ENCODE measurements at places on chromosomes 16 and 17.

- no peak for DNase-seq
Observed at GRCh38 chr17:78844301-78845005, 3.8 kb upstream of the USP36 start.

- DNase-seq = no peak
Observed at GRCh38 chr17:5789528-5789927, 205.2 kb upstream of the NLRP1 start.

GRCh38 chr17:31095236-31096105 lies 694 bp downstream of the NF1 start:
- no peak for DNase-seq

- DNase-seq = no peak
Observed at GRCh38 chr17:49132317-49132698, 261 bp upstream of the B4GALNT2 start.

GRCh38 chr16:8620535-8620934 lies 963 bp upstream of the METTL22 start:
- DNase-seq = no peak

DNA sequence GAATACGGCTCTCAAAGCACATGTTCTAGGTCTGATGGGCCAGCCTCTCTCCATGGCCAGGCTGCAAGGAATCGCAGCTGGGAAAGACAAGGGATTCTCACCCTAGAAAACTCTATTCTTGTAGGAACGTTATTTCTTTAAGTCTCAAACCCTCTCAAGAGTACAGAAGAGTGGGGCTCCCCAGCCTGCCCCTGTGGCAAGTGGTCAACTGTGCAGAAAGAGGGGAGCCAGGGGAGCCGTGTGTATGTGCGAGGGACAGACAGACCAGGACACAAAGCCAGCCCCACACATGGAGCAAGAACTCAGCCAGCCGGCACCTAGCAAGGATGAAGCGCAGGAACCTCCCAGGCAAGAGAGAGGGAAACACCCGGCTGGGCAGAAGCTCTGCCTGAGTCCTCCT lies 16.4 kb downstream of the KIFC3 start:
- DNase-seq = no peak

- DNase-seq = no peak
Observed at GRCh38 chr17:78341559-78342448, 18.1 kb downstream of the SOCS3 start.

DNA sequence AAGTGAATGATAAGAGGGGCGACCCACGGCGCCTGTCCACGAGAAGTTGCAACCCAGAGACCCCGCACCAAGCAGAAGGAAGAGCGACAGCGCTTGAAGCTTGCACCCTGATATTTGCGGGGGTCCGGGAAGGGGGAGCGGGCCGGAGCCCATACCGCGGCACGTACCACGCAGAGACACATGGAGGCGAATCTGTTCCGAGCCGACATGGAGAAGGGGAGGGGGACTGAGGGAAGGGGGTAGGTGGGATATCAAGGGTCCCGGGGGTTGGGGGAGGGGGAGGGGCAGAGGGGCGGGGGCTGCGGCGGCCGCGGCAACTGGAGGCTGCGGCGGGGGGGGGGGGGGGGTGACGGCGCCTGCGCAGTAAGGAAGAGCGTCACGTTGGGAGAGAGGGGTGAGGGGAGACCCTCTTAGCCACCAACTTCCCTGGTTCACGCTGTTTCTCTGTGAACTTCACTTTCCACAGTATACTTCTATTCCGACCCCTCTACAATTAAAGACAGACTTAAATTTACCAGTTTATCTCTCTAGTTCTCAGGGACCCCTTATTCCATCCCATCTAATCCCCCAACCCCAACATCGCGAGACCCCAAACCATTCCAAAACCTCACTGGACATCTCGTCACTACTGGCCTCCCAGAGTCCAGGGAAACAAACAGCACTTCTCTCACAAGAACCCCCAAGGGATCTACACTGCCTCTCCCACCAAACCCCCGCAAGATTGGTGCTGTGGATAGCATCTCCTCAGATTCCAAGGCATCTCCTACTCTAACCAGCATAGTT lies 8.0 kb downstream of the DLG4 start:
- no peak for DNase-seq

GRCh38 chr16:65660390-65660789 lies 538.5 kb upstream of the CDH11 start:
- DNase-seq = no peak

GRCh38 chr17:61414141-61414935 lies 14.7 kb downstream of the TBX2 start:
- DNase-seq = no peak

DNA sequence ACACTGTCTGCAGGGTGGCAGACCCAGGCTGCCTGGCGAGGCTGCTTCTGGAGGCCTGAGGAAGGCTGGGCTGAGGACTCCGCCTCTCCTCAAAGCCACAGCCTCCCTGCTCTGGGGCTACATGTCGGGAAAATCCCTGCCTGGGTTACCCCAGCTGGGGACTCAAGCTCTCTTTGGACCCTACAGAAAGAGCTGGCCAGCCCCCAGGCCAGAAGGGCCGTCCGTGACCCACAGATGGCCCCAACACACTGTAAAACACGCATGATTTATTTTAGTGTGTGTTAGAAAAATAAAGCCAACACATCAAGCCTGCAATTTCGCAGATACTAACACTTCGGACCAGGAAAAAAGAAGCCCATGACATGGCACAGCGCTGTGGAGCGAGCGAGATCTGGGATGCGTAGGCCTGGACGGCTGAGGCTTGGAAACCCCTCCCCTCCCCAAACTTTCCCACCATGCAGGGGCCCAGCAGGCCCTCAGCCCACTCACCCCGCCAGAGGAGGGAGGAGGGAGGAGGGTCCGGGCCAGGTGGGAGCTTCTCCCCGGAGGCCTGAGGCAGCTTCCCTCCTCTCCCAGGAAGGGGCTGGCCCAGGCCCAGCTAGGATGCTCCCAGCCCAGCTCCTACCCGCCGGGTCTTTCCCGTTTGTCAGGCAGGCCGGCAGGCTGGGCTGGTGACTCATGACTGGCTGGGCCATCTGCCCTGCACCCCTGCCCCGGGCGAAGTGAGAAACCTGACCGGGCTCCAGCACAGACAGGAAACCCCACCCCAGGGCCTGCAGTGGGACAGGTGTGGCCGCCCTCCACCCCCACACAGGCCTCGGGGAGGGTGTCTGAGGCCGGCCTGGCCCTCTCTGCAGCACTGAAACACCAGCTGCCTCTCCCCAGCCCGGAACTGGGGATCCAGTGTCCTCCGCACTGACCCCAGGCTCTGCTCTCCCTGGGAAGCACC lies 34.1 kb upstream of the SLC38A10 start:
- DNase-seq = peak; percentile 85

- no peak for DNase-seq
Observed at GRCh38 chr17:6753546-6753945, 2.3 kb upstream of the XAF1 start.

GRCh38 chr16:69848637-69849545 lies 86.8 kb downstream of the WWP2 start:
- no peak for DNase-seq

GRCh38 chr17:77209330-77209748 lies 68.6 kb downstream of the SEC14L1 start:
- no peak for DNase-seq

DNA sequence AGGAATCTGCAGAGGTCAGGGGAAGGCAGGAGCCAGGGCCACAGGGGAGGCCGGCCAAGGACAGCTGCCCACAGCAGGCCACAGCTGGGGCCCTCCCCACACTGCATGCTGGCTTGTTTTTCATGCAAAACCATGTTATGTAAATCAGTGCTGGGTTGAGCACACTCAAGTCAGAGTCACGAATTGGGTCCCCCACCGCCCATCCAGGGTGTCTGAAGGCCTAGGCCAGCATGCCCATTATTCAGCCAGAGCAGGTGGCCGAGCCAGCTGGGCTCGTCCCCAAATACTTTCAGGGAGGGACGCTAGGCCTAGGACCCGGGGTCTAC lies 51.2 kb upstream of the TOB1 start:
- DNase-seq = no peak

- no peak for DNase-seq
Observed at GRCh38 chr17:32239456-32239855, 26.2 kb upstream of the RHBDL3 start.

GRCh38 chr17:64040206-64040605 lies 19.8 kb upstream of the ICAM2 start:
- no peak for DNase-seq

DNA sequence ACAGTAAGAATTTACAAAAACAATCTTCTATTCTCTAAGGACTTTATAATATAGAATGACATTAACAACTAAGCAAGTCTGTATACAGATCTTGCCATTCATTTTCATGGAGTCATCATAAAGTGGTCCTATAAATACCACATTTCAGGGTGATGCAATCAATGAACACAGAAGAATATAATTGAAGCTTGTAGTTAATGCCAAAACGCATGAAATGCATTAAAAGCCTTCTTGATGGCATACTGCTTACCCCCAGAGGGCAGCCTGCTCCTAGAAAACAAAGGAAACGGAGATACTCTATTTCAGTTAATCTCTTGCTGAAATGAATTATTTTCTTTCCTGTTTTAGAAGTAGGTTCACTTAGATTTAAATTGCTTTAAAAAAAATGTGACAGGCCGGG lies 45.2 kb upstream of the STAC2 start:
- DNase-seq = peak; percentile 65

DNA sequence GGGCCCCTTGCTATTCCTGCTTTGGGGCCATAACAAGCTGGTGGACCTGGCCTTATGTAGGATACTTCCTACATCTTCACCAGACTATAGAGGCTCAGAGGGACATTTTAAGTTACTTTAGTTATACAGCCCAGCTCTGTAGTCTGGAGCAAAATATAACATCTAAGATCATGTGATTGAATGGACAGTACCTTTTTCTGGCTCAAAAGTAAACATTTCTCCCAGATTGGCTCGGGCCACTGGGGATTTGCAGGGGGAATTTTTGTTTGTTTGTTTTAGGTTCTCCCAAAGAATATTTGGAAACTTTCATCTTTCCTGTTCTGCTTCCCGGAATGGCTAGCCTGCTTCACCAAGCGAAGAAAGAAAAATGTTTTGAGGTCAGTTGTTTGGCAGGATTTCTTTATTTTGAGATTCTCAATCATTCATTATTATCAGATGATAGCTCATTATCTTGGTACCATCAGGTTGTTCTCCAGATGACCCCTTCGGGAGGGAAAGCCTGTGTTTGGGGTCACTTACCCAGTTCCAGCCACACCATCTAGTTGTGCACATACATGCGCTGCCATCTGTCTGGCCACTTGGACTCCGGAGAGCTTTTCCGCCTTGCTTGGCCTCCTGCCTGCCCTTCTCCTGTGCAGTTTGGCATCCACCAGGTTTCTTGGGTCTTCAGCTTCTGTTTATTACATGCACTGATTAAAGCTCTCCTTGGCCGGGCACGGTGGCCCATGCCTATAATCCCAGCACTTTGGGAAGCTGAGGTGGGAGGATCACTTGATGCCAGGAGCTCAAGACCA lies 17.2 kb downstream of the IQCK start:
- no peak for DNase-seq

DNA sequence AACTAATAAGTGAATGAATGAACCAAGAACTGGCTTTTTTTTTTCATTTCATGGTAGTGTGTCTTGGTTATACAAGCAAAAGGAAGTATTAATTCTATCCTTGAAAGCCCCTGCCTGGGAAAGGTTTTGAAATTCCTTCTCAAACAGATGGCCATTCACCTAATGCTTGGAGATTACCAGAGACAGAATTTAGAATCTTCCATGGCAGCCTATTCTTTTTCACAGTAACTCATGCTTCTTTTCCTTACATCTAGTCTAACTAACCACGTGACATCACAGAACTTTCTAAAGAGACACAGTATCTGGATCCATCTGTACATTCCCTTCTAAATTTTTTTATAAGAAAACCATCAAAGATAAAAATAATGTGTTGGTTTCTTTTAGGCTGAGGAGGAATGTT lies 151.6 kb downstream of the FTO start:
- no peak for DNase-seq

- DNase-seq = no peak
Observed at GRCh38 chr17:40818343-40818732, 4.1 kb downstream of the KRT10 start.

DNA sequence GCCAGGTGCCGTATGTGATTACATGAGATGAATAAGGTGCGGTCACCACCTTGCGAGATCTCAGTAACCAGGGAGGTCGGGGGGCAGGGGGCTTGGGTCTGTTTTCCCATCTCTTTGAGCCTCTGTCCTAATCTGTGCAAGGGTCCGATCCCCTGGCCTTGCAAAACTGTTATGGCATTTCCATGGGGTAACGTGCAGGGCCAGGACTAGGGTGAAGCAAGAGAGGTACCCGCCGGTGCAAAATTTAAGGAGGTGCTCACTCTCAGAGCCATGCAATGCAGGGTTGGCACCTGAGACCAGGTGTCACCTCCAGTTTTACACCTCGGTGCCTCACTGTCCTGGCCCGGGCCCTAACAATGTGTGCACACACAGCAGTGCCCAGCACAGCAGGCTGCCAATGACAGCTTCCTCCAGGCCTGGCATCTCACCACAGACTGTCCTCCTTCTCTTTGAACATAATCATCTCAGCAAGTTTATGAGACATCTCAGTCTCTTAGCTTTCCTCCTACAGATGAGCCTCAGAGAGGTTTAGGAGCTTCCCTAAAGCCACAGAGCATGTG lies 43.6 kb downstream of the C16orf95 start:
- no peak for DNase-seq

- DNase-seq = no peak
Observed at GRCh38 chr16:12321311-12321842, 344.8 kb downstream of the SNX29 start.

DNA sequence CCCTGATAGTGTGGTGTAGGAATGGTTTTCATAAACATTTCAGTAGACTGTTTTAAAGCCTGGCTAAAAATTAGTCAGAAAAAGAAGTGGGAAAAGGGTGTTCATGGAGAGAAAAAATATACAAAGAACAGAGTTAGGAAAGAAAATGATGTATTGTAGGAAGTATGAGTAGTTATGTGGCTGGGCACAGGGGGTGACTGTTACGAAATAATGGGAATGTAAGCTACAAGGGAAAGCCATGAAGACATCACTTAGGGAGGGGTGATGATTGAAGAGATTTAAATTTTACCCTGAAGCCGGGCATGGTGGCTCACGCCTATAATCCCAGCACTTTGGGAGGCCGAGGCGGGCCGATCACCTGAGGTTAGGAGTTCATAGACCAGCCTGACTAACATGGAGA lies 55.3 kb downstream of the NUP88 start:
- no peak for DNase-seq

- no peak for DNase-seq
Observed at GRCh38 chr17:66455060-66455459, 152.6 kb downstream of the PRKCA start.

GRCh38 chr17:76004750-76005262 lies 4.2 kb downstream of the CDK3 start:
- DNase-seq = no peak

GRCh38 chr17:6124856-6125255 lies 54.7 kb downstream of the WSCD1 start:
- DNase-seq = no peak

GRCh38 chr16:721765-722540 lies 1.0 kb downstream of the ANTKMT start:
- DNase-seq = no peak

DNA sequence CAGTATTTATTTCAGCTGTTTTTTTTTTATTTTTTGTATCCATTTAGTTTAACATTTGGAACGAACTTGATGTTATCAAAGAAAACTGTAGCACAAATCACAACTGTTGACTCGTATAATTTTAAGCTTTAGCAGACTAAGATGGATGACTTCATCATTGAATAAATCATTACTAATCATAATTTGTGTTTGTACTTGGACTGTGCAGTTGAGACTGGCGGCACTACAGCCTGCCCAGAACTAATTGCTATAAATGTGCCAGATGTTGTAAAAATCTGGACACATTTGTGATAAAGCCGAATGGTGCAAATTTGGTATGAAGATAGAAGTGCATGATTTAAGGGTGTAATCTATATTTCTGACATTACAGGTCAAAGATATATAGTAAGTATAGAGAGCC lies 897.7 kb upstream of the CDH8 start:
- DNase-seq = no peak

All from COLO829 (cell line).